ENCODE measurements at places on chromosomes 7 and 10. TPM values are rescaled to one million over a fixed set of nuclear protein-coding genes. Genes with fewer than 3 reads are reported as not detected.

Gene CYP3A5
- 0.27 TPM for total RNA-seq

Gene TMEM213
- total RNA-seq = not detected

DNA sequence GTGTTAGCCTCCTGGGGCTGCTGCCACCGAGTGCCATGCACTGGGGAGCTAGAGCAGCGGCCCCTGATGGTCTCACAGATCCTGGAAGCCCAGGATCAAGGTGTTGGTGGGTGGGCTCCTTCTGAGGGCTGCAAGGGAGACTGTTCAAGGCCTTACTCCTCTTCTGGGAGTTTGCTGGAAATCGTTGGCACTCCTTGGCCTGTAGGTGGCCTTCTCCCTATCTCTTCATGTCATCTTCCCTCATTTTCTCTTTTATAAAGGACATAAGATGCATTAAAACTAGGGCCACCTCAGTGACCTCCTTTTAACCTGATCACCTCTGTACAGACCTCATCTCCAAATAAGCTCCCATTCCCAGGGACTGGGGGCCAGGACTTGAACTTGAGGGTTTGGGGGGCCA is 27.0 kb upstream of the ZNF862 start:
- DNase-seq = no peak

GRCh38 chr7:123604739-123605138 is 3.1 kb downstream of the ASB15 start:
- DNase-seq = no peak

DNA sequence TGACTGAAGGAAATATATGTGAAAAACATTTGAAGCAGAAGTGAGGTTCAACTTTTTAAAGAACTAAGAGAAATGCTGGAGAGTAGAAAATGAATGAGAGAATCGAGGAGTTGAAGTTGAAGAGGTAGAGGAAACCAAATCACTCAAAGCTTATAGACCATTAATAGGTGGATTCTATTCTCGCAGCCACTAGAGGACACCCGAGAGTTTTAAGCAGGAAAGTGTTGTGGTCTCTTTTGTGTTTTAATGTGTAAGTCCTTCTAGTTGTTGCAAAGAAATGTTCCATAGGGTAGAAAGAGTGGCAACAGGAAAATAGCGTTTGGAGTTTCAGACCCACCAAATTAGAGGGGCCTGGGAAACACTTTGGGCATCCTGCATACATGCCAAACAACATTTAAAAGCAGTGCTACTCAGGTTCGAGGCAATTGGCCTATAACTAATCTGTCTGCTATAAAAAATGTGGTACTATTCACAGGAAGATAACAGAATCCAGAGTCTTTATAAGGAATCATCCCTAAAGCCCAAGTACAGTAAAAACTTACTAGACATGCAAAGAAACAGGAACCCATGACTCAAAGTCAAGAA is 75.3 kb upstream of the TAS2R16 start:
- DNase-seq = no peak

DNA sequence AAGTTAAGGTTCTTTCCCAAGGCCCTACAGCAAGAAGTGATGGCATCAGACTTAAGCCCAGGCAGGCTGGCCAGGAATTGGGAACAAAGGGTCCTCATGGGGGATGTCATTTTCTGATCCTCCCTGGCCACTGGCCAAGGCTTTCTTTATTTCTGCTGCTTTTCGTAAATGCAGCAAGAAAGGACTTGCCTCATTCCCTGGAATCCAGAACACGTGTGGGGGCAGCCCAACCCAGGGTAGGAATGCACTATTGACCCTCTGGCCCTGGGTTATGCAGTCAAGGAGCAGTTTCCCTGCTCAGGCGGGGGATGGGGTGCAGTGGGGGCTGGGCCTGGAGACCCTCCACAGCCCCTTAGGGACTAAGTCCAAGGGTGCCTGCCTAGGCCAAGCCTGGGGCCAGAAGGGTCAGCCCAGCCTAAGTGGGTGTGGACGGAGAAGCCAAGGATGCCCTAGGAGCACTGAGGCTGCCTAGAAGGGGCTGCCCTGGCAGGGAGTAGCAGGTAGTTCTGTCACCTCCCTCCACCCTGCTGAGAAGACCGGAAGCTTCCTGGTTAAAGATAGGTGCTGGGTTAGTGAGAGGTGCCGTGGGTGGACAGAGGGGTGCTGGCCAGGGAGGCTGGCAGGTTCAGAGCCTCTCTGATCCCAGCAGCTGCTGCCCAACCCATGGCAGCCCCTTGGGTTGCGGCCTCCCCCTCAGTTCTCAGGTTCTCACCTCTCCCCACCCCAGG is 179.2 kb downstream of the SH3PXD2A start:
- DNase-seq = no peak

Data from GM12878 (cell line).